K562 (cell line): ENCODE measurements at places on chromosomes 11 and 22.
A peak's percentile ranks its signal among the peaks of the same experiment; 100 is the strongest.

DNA sequence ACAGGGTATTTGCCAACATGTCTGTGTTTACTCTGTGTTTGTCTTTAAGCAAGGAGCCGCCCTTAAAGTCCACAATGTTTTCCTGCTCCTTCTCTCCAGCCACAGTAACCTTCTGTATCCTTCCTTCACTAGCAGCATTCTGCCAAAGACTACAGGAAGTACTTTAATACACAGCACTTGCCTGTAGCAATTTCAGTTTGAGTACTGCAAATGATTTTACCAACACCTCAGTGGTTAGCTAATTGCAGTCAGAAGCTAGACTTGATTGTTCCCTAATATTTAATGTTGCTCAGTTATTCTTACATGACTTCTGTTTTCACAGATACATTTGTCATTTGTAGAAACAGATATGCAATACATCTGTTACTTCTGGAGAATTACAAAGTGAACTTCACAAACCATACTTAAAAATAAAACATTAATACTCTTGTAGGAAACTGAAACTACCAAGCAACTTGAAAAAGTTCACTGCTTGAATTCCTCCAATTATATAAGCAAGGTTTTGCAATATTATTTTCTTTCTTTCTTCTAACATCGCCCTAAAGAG is 69.1 kb downstream of the FCHSD2 start:
- H3K27ac ChIP-seq: no peak overlapping the region
- no peak for DNase-seq
- no peak overlapping the region for H3K4me3 ChIP-seq
- no peaks in the 10 kb centered on the region for H3K4me1 ChIP-seq

- H3K27ac ChIP-seq: no peak overlapping the region
- peaks cover 18% of the 10 kb centered on the region for H3K4me1 ChIP-seq
- no peak for DNase-seq
- H3K36me3 ChIP-seq: peaks cover 36% of the 10 kb centered on the region
- H3K4me3 ChIP-seq: no peak overlapping the region
Observed at GRCh38 chr22:29379258-29379657, 9.1 kb downstream of the AP1B1 start.

DNA sequence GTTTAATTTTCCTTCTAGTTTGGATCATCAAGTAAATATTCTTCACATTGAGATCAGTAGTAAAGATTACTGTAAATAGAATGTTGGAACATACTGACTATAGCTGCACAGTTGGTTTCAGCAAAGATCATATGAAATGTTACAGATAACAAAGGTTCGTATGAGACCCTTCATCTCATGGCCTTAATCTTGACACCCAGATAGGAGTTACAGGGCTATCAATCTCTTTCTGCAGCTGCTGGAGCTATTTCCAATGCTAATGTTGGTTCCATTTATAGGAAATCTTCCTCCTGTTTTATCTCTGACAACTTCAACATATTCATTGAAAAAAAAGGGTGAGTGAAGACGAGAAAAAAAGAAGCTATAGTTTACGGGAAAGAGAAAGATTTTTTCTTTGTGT is 495.6 kb downstream of the JRKL start:
- H3K4me3 ChIP-seq: no peak overlapping the region
- no peaks in the 10 kb centered on the region for H3K36me3 ChIP-seq
- H3K27ac ChIP-seq: no peak overlapping the region
- no peaks in the 10 kb centered on the region for H3K27me3 ChIP-seq
- H3K4me1 ChIP-seq: no peaks in the 10 kb centered on the region

- H3K36me3 ChIP-seq: no peaks in the 10 kb centered on the region
- H3K27ac ChIP-seq: no peak overlapping the region
- peaks cover 42% of the 10 kb centered on the region for H3K4me1 ChIP-seq
- no peak overlapping the region for H3K4me3 ChIP-seq
- no peak for DNase-seq
Observed at GRCh38 chr11:13108416-13108815, 99.3 kb downstream of the RASSF10 start.

DNA sequence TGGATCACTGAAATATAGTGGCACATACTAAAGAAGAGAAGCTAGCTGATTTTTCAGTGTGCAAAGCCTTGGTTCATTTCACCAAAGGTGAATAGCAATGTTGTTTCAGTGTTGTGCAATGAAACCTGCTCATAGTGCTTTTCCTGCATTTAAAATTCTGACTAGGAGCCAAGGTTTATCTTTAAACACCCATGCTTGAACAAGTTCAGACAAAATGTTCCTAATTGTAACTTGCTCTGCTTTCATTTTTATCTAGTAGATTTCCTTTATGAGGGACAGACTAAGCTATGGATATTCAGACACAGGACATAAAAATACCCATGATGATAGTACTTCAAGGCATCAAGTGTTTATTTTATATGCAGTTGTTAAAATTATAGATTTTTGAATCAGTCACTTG is 47.7 kb downstream of the BBOX1 start:
- no peaks in the 10 kb centered on the region for H3K27me3 ChIP-seq
- no peaks in the 10 kb centered on the region for H3K36me3 ChIP-seq
- H3K27ac ChIP-seq: no peak overlapping the region

GRCh38 chr11:126570489-126570888 is 215.0 kb downstream of the ST3GAL4 start:
- H3K36me3 ChIP-seq: no peaks in the 10 kb centered on the region
- no peaks in the 10 kb centered on the region for H3K4me1 ChIP-seq
- no peak overlapping the region for H3K27ac ChIP-seq
- no peaks in the 10 kb centered on the region for H3K27me3 ChIP-seq
- no peak overlapping the region for H3K4me3 ChIP-seq

DNA sequence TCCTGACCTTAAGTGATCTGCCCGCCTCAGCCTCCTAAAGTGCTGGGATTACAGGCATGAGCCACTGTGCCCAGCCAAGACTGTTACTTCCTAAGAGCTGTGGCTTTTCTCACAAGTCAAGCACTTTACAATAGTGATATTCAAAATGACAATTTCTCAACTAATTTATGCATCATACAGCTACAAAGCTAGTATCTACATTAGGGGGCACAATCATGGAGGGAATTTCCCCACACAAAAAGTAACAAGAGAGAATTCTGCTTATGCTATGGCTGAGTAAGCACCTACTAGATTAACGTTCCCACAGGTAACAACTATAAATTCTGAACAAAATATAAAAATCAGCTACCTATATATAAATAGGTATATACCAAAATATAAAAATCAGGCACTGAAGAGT is 72.7 kb downstream of the SBF2 start:
- H3K4me1 ChIP-seq: no peaks in the 10 kb centered on the region
- DNase-seq: no peak

DNA sequence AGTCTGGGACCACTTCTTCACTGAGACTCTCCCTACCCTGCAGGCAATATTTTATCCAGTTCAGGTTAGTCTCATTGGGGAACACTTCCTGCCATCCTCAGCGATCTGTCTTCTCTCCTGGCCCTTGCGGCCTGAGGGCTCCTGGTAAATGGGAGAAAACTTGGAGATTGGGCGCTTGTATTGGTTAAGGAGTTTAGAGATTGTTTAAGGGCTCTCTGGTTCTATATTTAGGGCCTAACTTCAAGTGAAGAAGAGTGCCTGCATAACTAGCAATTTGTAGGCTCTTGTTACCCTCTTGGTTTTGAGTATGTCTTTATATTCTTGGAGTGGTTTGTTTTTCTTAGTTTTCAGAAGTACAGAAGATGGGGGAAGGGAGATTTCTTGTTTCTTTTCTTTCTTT is 72.7 kb downstream of the TRAF6 start:
- no peaks in the 10 kb centered on the region for H3K4me1 ChIP-seq
- no peaks in the 10 kb centered on the region for H3K36me3 ChIP-seq
- no peak overlapping the region for H3K4me3 ChIP-seq
- no peak overlapping the region for H3K27ac ChIP-seq

- peaks cover 18% of the 10 kb centered on the region for H3K4me1 ChIP-seq
- H3K36me3 ChIP-seq: peaks cover 51% of the 10 kb centered on the region
- no peak overlapping the region for H3K4me3 ChIP-seq
- H3K27me3 ChIP-seq: no peaks in the 10 kb centered on the region
- no peak overlapping the region for H3K27ac ChIP-seq
Observed at GRCh38 chr11:62649486-62649885, 3.1 kb upstream of the GANAB start.

GRCh38 chr11:69380451-69380901 is 86.5 kb downstream of the MYEOV start:
- no peaks in the 10 kb centered on the region for H3K36me3 ChIP-seq
- H3K27ac ChIP-seq: peak overlapping the region; percentile 84; the same call in 1 of the 3 replicates
- DNase-seq: no peak
- H3K4me3 ChIP-seq: no peak overlapping the region
- no peaks in the 10 kb centered on the region for H3K27me3 ChIP-seq
- peaks cover 73% of the 10 kb centered on the region for H3K4me1 ChIP-seq

DNA sequence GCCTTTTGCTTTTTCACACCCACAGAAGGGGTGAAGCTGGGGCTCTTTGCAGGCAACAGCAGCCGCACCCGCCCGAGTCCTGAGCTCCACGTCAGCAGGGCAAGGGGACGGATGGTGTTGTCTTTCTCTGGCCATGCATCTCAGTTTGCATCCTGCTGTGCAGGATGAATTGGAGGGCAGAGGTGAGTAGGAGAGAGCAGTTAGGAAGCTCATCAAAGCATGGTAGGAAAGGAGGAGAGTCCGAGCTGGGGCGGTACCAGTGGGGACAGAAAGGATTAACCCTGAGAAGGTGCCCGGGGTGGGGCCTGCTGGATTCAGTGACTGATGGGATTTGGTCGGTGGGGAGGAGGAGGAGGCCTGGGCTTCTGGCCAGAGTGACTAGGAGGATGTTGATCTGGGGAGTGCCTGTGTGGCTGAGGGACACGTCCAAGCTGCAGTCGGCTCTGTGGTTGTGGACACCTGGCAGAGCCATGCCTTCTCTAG is 14.6 kb downstream of the FAM83F start:
- peaks cover 23% of the 10 kb centered on the region for H3K4me1 ChIP-seq
- no peak overlapping the region for H3K4me3 ChIP-seq
- H3K27me3 ChIP-seq: peaks cover 8% of the 10 kb centered on the region; the same call in 1 of the 2 replicates
- DNase-seq: peak; percentile 21

DNA sequence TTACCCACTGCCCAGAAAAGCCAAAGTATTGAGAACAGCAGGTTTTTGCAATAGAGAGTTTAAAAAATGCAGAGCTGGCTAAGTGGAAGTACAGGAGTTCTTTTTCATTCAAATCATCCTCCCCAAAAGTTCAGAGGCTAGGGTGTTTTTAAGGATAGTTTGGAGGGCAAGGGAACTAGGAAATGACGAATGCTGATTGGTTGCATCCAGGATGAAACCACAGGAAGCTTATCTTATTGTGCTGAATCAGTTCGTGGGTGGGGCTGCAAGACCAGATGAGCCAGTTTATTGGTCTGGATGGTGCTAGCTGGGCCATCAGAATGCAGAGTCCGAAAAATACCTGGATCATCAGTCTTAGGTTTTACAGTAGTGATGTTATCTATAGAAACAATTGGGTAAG is 1427.1 kb downstream of the LRRC4C start:
- H3K27me3 ChIP-seq: no peaks in the 10 kb centered on the region
- no peak for DNase-seq
- no peaks in the 10 kb centered on the region for H3K36me3 ChIP-seq
- no peak overlapping the region for H3K27ac ChIP-seq
- no peak overlapping the region for H3K4me3 ChIP-seq

DNA sequence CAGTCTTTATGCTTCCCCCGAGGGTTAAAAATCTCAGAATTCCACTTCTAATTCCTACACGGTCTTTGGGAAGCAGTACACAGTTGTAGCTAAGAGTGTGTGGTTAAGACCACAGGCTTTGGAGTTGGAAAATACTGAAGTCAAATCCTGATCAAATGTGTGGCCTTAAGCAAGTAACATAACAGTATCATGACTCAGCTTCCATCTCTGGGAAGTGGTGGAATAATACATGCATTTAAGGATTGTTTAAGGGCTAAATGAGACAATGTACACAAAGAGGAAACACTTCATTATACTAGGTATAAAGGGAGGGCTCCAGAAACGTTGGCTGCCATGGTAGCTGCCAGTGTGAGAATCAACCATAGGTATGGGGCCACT is 71.5 kb downstream of the FAT3 start:
- H3K4me1 ChIP-seq: no peaks in the 10 kb centered on the region
- no peaks in the 10 kb centered on the region for H3K27me3 ChIP-seq
- no peak for DNase-seq
- no peaks in the 10 kb centered on the region for H3K36me3 ChIP-seq
- H3K27ac ChIP-seq: no peak overlapping the region

DNA sequence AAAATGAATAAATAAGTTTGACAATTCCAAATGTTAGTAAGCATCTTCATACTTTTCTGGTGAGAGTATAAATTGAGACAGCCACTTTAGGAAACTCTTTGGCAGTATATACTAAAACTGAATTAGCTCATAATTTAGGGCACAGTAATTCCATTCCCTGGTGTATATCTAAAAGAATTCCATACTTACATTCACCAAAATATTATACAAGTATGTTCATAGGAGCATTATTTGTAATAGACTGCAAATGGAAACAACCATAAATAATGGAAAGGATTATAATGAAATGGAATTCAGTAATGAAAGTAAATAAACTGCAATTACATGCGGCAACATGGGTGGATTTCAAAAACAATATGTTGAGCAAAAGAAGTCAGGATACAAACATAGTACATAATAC is 315.8 kb upstream of the LRRC4C start:
- H3K4me3 ChIP-seq: no peak overlapping the region
- H3K36me3 ChIP-seq: no peaks in the 10 kb centered on the region
- no peaks in the 10 kb centered on the region for H3K27me3 ChIP-seq
- no peaks in the 10 kb centered on the region for H3K4me1 ChIP-seq
